ENCODE measurements at places on chromosomes 3 and 15.

GRCh38 chr3:27721717-27722564 is at the start of gene EOMES:
TSS of gene EOMES (minus strand) at chr3:27722323. CDS start at chr3:27722294, 29 bp downstream.
- DNase-seq = peak; percentile 82

DNA sequence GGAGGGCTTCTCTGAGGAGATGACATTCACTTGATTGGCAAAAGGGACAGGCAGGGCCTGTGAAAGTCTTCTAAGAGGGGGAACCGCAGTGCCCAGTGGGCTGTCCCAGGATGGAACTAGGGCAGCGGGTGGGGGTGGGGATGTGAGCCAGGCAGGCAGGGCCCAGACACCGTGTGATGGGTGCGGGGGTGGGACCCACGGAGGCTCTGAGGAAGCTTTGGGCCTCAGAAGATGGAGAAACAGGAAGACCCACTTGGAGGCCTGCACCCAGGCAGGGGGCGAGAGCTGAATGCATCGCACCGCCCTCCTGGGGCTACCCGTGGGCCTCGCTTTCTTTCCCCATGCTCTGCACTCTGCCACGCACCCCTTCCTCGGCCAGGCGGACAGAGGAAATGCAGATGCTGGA is 32.9 kb upstream of the ACAD9 start:
- DNase-seq = no peak

DNA sequence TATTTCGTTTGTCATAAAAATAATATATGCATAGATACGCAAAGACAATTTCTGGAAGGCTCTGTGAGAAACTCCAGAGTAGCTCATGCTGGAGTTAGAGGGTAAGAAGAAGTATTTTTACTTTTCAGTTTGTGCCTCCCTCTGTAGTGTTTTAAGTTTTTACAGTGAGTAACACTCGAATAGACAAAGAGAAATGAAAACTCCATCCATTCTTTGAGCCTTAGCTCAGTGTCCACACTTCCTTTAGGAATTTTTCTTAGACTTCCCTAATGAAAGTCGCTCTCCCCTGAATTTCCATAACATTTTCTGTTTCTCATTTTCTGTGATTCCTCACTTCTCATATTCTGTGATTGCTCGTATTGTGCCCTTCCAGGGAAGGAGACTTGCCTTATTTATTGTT is 2.1 kb downstream of the BLOC1S6 start:
- DNase-seq = no peak

DNA sequence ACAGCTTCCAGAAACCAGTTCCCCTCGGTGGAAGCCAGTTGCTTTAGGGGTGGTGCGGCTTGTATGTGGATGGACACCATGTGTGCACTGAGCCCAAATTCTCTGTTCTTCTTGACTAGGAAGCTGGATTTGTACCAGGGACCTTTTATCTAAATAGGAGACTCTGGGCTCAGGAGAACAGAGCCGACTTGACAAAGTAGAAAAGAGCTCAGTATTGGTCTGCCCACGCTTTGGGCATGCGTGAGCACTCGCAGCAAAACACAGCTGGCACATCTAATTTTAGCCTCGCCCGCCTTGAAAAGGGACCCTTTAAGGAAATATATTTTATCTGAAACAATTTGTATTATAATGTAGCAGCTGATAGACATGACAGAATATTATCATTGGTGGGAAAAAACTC is 1.1 kb upstream of the RBMS3 start:
- DNase-seq = no peak

- DNase-seq = no peak
These were observed 97.9 kb downstream of the CPN2 start for GRCh38 chr3:194253270-194253669.

- DNase-seq = no peak
These were observed 7.2 kb upstream of the CRYGS start for GRCh38 chr3:186551387-186551786.

DNA sequence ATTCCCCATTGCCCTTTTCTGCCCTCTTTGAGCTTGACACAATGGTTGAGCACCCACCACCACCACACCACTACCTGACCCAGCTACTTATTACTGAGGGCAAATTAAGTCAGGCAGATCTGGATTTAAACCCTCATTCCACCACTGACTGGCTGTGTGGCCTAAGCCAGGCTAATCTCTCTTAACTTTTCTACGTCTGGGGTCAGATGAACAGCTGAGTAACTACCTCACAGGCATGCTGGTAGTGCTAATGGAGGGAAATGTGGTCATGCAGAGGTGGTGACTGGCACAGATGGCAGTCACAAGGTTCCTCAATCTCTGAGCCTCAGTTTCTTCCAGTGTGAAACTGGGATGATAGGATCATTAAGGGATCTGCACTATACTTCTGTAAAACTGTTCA is 4.3 kb upstream of the MRPS25 start:
- DNase-seq = no peak

DNA sequence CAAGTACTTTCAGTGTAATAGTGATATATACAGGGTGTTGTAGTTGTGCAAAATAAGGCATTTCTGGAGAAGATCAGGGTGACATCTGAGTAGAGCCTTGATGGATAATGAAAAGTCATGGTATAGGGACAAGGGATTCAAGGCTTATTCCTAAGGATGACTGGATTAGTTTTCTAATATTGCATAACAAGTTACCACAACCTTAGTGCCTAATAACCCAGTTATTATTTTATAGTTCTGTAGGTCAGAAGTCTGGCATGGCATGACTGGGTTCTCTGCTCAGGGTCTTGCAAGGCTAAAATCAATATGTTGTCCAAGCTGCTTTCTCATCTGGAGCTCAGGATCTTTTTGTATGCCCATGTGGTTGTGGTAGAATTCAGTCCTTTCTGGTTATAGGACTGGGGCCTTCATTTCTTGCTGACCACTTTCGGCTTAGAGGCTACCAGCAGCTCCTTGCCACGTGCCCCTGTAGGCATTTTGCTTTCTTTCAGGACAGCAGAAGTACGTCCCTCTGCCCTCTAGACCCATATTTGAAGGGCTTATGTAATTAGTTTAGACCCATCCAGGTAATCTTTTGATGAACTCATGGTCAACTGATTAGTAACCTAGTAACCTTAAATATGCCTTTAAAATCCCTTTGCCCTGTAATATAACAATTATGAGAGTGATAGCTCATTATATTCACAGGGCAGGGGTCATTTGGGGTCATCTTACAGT is 73.2 kb upstream of the LRRFIP2 start:
- no peak for DNase-seq

DNA sequence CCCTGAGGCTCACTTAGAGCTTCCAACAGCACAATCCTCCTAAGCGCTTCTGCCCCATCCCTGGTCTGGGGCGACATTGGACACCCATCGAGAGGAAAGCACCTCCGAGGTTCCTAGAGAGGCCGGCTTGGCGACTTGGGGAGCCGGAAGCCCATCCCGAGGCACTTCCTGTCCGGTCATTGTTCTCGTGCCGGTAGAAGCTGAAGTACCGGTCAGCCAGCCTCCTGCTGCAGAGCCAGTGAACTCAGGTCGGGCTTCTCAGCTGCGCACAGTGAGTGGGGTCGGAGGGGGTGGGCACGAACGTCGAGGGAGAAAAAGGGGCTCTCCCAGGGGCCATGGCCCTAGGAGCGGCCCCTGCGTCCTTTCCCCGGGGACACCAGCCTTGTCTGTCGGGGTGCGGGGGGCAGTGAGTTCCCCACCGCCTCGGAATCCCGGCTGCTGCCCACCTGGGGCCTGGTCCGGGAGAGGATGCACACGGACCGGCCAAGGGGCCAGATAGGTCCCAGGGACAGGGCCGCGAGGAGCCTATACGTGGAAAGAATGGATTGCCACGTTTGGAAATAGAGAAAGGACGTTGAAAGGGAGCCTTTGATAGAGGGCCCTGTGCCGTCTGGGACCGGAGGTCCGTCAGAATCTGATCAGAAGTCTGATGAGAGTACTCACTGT is at the start of gene ZNF35:
TSS of gene ZNF35 (plus strand) at position 169 of the 666 bp plus-strand sequence. CDS start 2,336 bp downstream, outside the sequence.
- peak; percentile 52 for DNase-seq

- DNase-seq = no peak
These were observed 97.1 kb downstream of the STRIT1 start for GRCh38 chr3:155196131-155197021.

- DNase-seq = no peak
These were observed 92.9 kb downstream of the UBE3A start for GRCh38 chr15:25345943-25346342.

GRCh38 chr15:84685304-84685703 is 27.3 kb upstream of the NMB start:
- DNase-seq = no peak

- no peak for DNase-seq
These were observed 172.6 kb upstream of the LRRC3B start for GRCh38 chr3:26449996-26450395.

- DNase-seq = no peak
These were observed 133.8 kb upstream of the IQSEC1 start for GRCh38 chr3:13206799-13207577.

DNA sequence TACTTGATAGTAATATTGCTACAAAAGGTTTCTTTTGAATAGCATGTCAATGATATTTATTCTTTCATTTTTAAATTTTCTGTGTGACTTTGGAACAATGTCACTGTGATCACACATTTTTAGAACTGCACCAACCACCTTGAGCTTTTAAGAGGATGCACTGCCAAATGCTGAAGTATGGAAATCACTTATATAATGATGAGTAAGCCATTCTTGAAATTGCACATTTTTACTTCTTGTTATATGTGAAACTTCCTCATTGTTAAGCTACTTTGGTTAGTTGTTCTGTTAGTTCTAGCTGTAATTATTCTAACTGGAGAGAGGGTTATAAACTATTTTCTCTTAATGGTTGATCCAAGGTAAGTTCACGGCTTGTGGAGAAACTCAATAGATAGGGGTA is 547.5 kb downstream of the ZIC1 start:
- no peak for DNase-seq

GRCh38 chr3:146115619-146116018 is 45.4 kb downstream of the PLOD2 start:
- DNase-seq = no peak

- no peak for DNase-seq
These were observed 380.7 kb downstream of the NLGN1 start for GRCh38 chr3:173778251-173778650.

DNA sequence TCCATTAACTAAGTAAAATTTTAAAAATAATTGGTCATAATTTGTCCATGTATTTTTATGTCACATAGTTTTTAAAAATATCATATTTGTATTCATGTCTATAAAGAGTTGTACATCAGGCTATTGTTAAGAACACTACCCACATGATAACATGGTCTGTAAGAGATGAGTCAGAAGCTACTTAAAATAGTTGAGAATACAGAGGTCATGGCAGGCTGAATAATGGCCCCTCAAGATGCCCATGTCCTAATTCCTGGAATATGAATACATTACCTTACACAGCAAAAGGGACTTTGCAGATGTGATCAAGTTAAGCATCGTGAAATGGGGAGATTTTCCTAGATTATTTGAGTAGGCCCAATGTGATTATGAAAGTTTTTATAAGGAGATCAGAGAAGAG is 782.9 kb upstream of the GOLIM4 start:
- no peak for DNase-seq

DNA sequence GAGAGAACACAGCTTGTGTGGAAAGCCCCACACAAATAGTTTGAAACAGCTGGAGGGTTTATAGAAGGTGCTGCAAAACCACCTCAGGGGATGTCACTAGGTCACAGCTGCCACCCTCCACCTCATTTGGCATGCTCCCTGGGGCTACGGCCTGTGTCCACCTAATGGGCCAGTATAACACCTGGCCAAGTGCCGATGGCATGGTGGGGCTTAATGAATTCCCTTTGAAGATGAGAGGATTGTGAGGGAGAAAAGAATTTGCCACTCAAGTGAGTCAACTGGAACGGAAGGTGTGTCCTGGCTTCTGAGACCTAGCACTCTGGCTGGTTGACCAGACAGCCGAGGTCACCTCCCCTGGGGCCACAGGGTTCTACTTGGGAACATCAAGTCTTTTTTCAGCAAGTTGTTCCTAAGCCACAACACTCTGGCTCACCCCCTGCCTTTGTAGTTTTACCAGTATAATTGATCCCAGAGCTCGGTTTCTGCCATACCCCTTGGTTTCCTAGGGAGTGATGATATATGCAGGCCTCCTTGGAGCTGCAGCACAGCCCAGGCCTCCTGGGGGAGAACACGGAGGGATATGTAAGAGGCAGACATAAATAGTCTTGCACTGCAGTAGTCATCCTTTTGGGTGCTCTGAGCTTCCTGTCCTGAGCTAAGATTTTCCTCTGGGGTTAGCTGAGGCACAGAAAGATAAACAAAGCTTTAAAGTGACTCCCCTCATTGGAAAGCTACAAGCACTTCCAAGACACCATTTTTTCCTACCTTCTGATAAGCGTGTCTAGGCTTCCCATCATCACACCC is 178.2 kb upstream of the LPP start:
- DNase-seq = peak; percentile 50

- no peak for DNase-seq
These were observed 4.6 kb downstream of the CFAP100 start for GRCh38 chr3:126399351-126399735.

- peak; percentile 38 for DNase-seq
These were observed 88.3 kb downstream of the MYO5A start for GRCh38 chr15:52440414-52440813.

GRCh38 chr3:32384938-32385337 is 6.7 kb upstream of the CMTM7 start:
- DNase-seq = no peak

- DNase-seq = no peak
These were observed 7.0 kb downstream of the C3orf52 start for GRCh38 chr3:112093180-112093522.

- no peak for DNase-seq
These were observed 8.5 kb upstream of the IREB2 start for GRCh38 chr15:78429477-78429876.

GRCh38 chr3:74613521-74614106 is 845 bp downstream of the CNTN3 start:
- no peak for DNase-seq

- DNase-seq = no peak
These were observed 80.7 kb downstream of the ZNF148 start for GRCh38 chr3:125294411-125294810.

- peak; percentile 40 for DNase-seq
These were observed 474 bp downstream of the ATP2C1 start for GRCh38 chr3:130894130-130894985.

- no peak for DNase-seq
These were observed 302.6 kb downstream of the CHL1 start for GRCh38 chr3:499001-499761.

DNA sequence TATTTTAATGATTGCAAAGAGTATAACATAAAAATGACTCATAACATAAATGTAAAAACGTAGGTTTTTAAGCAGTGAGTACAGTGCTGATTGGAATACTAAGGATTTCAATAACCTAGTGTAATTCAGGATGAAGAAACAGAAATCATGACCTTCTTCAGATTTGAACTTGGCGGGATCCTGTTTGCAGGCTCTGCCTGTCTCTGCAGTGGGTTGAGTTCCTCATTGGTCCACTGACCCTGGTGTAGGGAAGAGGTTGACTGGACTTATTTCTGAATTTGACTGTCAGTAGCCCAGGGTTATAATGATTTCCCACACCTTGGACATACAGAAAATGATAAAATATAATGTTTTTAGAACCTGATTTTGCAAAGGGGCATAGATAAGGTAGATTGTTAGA is 171.7 kb downstream of the FNDC3B start:
- DNase-seq = no peak

- no peak for DNase-seq
These were observed 5.8 kb upstream of the RAD51 start for GRCh38 chr15:40688932-40689799.

GRCh38 chr3:127118366-127118765 is 74.6 kb upstream of the PRR23E start:
- no peak for DNase-seq
